ENCODE measurements at places on chromosomes 6 and 20.
A peak's percentile ranks its signal among the peaks of the same experiment; 100 is the strongest.

DNA sequence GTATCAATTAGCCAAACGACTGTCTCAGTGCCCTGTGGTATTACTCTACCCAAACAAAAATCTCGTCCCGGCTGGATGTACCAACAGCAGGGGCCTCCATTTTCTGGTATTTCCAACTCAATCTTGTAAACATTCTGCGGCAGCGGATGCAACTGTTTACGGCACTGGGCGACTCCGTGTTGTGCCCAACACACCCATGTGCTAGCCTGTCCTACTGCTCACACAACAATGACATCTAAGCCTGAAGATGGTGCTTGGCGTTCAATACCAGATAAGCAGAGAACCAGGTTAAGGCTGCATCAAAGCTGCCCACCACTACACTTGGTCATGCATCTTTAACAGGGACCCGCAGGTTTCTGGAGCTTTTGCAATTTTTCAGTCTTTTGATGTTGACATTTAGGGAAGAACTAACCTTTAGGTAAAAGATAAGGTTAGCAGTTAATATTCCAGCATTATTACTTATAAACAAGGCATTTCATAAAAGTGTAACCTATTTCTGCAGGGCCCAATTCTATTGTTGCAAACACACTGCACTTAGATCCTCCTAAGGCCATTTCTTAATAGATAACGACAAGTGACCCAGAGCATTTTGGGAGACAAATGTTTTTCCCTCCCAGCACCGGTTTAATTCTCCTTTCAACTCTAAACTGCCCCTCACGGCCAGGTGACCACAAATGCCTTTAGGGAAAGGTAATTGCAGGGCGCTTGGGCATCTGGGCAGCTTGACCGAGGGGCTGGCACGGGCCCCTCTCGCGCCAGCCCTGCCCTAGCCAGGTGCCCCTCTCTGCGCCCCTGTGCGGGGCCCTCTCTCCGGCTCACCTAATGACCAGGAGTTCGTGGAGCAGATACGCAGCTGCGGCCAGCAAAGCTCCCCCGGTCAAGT, 945 bp downstream of the FAXC start:
- no peak for DNase-seq
- peaks cover 24% of the 10 kb centered on the region for H3K4me1 ChIP-seq
- H3K27ac ChIP-seq = no peak overlapping the region
- H3K36me3 ChIP-seq = no peaks in the 10 kb centered on the region

GRCh38 chr20:50215101-50215690, 24.6 kb downstream of the CEBPB start:
- peaks cover 3% of the 10 kb centered on the region for H3K36me3 ChIP-seq
- no peak overlapping the region for H3K27ac ChIP-seq
- no peak overlapping the region for H3K4me3 ChIP-seq
- no peak for DNase-seq
- peaks cover 75% of the 10 kb centered on the region for H3K4me1 ChIP-seq
- no peaks in the 10 kb centered on the region for H3K27me3 ChIP-seq

GRCh38 chr6:74657011-74657410, 548.8 kb downstream of the COL12A1 start:
- DNase-seq = no peak
- no peaks in the 10 kb centered on the region for H3K27me3 ChIP-seq
- no peak overlapping the region for H3K27ac ChIP-seq
- no peaks in the 10 kb centered on the region for H3K36me3 ChIP-seq

GRCh38 chr20:51562332-51563173, 20.0 kb upstream of the NFATC2 start:
- peaks cover 59% of the 10 kb centered on the region for H3K27me3 ChIP-seq
- peak overlapping the region; percentile 31 for H3K27ac ChIP-seq
- H3K36me3 ChIP-seq = no peaks in the 10 kb centered on the region
- DNase-seq = peak; percentile 50

GRCh38 chr20:38198238-38198861, 33.3 kb upstream of the TGM2 start:
- H3K27ac ChIP-seq = no peak overlapping the region
- H3K4me1 ChIP-seq = no peaks in the 10 kb centered on the region
- no peak overlapping the region for H3K4me3 ChIP-seq
- no peak for DNase-seq

DNA sequence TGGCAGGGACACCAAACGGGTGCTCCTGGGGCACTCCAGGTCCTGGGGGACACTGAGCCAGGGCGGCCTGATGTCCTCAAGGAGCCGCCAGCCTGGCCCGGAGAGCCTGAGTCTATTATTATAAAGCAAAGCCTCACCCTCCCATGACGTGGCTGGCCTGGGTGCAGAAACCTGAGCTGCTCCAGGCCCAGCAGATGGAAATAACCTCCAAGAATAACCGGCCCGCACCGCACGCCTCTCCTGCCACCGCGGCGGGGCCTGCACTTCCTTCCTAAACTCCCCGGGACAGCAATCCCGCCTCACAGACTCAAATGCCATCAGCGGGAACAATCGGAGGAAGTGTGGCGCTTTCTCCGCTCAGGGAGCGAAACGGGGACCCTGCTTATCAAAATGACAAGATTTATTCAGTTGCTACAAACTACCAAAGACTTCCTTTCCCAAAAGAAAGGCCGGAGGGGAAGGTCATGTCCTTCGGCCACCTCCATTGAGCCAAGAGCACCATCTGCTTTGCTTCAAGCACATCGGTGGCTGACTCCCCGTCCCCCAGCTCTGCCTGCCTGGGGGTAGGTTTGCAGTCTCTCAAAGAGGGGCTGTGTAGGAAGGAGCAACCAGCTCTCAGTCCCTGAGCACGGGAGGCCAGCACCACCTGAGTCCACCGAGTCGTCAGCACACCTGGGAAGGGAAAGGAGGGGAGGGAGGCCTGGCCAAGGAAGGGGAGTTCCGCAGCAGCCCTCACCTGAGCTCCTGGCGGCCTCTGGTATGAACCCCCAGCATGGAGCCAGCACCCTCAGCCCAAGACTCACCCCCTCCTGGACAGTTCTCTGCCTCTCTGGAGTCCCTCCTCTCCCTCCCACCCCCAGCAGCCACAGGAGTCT, 78.6 kb upstream of the QKI start:
- peaks cover 8% of the 10 kb centered on the region for H3K4me1 ChIP-seq
- H3K36me3 ChIP-seq = no peaks in the 10 kb centered on the region

- H3K36me3 ChIP-seq = no peaks in the 10 kb centered on the region
- H3K27ac ChIP-seq = no peak overlapping the region
- no peak overlapping the region for H3K4me3 ChIP-seq
- H3K4me1 ChIP-seq = no peaks in the 10 kb centered on the region
- DNase-seq = no peak
These were observed 92.4 kb downstream of the TMEM242 start for GRCh38 chr6:157230910-157231309.

DNA sequence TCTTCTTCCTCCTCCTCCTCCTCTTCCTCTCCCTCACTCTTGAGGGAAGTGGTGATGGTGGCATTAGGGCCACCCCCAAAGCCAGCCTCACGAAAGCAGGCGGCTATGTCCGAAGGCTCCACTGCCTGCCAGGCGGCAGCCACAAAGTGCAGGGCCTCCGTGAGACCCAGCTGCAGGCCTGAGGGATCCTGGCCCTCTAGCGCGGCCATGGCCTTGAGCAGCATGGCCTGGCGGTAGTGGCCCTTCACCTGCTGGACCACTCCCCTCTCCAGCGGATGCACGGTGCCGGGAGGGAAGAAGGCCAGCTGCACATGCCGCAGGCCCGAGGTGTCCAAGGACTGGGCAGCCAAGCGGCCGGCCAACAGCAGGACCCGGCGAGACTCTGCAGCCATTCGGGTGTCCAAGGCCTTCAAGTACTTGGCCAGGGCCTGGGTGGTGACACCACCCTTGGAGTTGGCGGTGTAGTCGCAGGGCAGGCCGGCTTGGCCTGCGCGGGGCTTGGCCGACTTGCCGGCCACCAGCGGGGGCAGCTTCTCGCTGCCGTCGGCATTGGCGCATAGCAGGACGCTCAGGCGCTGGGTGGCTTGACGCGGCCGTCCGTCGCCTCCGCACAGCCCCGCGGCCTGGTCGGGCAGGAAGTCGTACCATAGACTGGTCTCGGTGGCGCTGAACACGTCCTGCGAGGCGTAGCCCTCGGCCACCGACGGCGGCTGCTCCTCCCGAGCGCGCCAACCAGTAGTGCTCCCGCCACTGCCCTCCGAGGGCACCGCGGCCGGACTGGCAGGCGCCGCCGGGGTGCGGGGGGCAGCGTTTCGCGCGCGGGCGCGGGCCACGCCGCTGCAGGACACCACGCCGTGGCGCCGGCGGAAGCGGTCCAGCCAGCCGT, 1.1 kb downstream of the CENPB start:
- H3K4me3 ChIP-seq = peak overlapping the region; percentile 50
- peaks cover 5% of the 10 kb centered on the region for H3K27me3 ChIP-seq
- H3K4me1 ChIP-seq = peaks cover 27% of the 10 kb centered on the region
- H3K36me3 ChIP-seq = peaks cover 42% of the 10 kb centered on the region
- no peak overlapping the region for H3K27ac ChIP-seq

DNA sequence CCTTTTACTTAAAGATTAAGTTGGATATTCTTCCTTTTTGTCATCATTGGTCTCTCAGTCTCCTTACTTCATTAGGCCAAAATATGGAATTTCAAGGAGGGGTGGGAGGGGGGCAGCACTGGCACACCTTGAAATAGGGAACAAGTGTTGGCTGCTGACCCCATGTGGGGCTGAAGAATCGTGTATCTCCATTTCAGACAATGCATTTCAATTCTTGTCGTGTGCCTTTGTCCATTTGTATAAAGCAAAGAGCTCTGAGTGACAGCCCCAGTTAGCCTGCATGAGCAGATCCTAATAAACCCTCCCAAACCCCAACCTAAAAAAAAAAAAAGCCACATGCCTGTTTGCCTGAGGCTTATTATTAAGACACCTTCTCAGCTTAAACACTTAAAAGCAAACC, 1.0 kb upstream of the TFAP2D start:
- H3K4me1 ChIP-seq = no peaks in the 10 kb centered on the region
- no peak overlapping the region for H3K4me3 ChIP-seq
- H3K27ac ChIP-seq = no peak overlapping the region
- DNase-seq = no peak

DNA sequence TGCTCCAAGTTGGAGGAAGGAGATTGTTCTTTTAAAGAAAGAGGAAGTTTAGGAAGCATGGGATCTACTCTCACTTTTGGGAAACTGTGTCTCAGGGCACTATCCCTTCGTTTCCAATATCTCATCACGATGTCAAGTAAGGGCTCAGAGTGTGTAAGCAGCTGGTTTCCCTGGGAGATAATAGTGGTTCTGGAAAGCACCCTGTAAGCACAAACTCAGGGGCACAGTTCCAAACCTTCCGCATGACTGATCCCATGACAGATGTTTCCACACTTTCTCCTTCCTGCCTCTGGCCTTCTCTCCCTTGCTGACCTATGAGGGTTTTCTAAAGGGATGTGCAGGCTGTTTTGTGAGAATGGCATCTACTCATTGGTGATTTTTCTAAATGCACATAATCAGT, 33.9 kb downstream of the ADTRP start:
- H3K27me3 ChIP-seq = no peaks in the 10 kb centered on the region
- DNase-seq = no peak
- H3K27ac ChIP-seq = no peak overlapping the region
- H3K36me3 ChIP-seq = no peaks in the 10 kb centered on the region

DNA sequence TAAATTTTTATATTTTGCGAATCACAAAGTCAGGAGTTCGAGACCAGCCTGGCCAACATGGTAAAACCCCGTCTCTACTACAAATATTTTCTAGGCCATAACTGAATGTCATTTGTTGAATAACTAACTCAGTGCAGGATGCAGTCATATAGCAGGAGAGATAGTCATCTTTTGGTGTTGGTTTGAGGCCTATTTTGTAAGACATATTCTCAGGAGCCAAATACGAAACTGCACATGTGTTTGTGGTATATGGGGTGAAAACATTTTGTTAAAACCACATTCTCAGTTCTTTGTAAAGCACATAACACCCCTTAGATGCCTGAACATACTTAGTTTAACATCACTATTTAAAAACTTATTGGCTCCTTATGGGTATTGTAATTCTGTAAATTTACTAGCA, 4.7 kb upstream of the ENPP5 start:
- no peak for DNase-seq
- peaks cover 40% of the 10 kb centered on the region for H3K27me3 ChIP-seq
- H3K36me3 ChIP-seq = peaks cover 7% of the 10 kb centered on the region
- no peaks in the 10 kb centered on the region for H3K4me1 ChIP-seq

DNA sequence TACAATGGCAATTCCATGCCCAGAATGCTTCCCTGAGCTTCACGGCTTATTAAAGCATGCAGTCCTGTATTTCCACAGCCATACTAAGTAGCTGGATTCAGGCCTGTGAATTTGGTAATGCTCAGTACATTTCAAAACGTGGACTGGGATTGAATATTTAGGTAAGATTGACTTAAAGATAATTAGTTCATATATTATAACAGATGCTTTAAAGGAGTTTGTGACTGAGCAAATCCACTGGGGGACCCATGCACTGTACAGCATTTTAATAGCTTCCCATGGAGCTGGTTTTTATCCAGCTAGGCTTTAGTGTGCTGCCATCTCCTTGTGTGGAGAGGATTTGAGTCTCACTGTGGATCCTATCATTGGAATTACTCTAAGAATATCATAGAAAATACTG, 420.9 kb upstream of the FLRT3 start:
- H3K27ac ChIP-seq = no peak overlapping the region
- H3K4me3 ChIP-seq = no peak overlapping the region
- no peaks in the 10 kb centered on the region for H3K4me1 ChIP-seq
- H3K27me3 ChIP-seq = no peaks in the 10 kb centered on the region

DNA sequence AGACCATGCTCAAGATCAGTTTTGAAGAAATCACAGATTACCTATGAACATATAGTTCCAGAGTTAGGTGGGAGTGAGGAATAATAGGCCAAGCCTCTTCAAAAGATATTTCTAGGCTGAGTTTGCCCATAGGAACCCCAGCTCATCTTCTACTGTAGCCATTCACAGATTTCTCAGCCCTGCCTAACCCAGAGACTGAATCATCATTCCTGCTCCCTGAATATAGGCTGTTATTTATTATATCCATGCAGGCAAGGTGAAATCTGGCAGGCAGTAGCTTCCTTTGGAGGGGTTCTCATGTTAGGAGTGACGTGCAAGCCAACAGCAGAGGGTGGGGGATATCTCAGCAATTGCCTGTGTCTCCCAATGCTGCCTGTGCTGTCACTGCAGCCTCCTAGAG, 25.6 kb upstream of the ADGRF4 start:
- H3K4me1 ChIP-seq = peaks cover 24% of the 10 kb centered on the region
- no peaks in the 10 kb centered on the region for H3K36me3 ChIP-seq
- H3K27ac ChIP-seq = peak overlapping the region; percentile 61

DNA sequence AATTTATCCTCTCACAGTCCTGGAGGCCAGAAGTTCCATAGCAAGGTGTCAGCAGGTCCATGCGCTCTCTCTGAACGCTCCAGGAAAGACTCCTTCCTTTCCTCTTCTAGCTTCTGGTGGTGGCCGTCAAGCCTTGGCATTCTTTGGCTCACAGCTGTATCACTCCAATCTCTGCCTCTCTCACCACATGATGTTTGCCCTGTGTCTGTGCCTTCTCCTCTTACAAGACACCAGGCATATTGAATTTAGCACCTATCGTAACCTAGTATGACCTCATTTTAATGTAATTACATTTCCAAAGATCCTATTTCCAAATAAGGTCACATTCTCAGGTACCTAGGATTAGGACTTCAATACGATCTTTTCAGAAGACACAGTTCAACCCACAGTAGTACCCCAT, 428.5 kb downstream of the CD83 start:
- H3K4me3 ChIP-seq = no peak overlapping the region
- H3K4me1 ChIP-seq = peaks cover 7% of the 10 kb centered on the region
- no peak for DNase-seq
- no peaks in the 10 kb centered on the region for H3K36me3 ChIP-seq

All from Calu3 (cell line).